Suprapubic skin (tissue), 4 donors: ENCODE measurements at places on chromosomes 6 and 20. TPM values are rescaled to one million over a fixed set of nuclear protein-coding genes. Genes with fewer than 3 reads are reported as not detected.

DNA sequence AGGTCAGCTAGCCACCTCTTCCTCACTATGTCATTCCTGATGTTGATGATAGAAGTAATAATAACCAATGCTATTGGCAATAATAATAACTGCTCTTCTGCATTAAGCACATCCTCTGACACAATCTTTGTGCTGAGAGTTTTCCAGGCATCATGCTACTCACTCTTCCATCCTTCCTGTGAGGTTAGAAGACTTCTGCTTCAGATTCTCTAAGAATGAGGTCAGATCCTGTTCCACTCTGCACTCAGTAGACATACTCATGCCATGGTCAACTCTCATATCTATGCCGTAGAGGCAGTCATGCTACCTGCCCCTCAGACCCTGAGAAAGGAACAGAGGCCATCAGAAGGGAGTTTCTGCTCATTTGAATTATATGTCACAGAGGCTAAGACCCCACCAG lies 98.1 kb upstream of the TOP1 start:
- H3K27ac ChIP-seq = no peak overlapping the region
- no peaks in the 10 kb centered on the region for H3K4me1 ChIP-seq
- H3K36me3 ChIP-seq = no peaks in the 10 kb centered on the region
- DNase-seq = no peak
- no peak overlapping the region for H3K4me3 ChIP-seq

DNA sequence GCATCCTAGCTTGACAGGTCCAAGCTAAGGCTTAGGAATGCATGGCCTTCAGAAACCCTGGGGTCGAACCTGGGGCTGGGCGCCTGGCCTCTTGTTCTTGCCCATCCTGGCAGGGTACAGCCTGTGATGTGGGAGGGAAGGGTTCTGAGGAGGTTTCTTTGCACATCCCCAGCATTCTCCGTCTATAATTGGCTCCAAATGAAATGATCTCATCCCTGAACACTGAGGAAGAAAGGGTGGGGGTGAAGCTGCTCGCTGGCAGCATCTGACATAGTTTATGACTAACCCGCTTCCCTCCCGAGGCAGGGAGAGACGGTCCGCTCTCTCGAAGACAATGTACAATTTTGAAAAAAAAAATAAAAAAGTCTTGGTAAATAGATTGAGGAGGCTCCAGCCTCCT lies 67.1 kb upstream of the ZNFX1 start:
- H3K4me3 ChIP-seq = no peak overlapping the region
- peak overlapping the region; percentile 83 for H3K27ac ChIP-seq
- H3K36me3 ChIP-seq = no peaks in the 10 kb centered on the region
- H3K27me3 ChIP-seq = no peaks in the 10 kb centered on the region
- peaks cover 21% of the 10 kb centered on the region for H3K4me1 ChIP-seq
- DNase-seq = peak; percentile 82

GRCh38 chr6:53585208-53585900 lies 40.5 kb upstream of the GCLC start:
- no peak overlapping the region for H3K27ac ChIP-seq
- H3K4me3 ChIP-seq = no peak overlapping the region
- H3K36me3 ChIP-seq = no peaks in the 10 kb centered on the region
- no peaks in the 10 kb centered on the region for H3K27me3 ChIP-seq
- H3K4me1 ChIP-seq = peaks cover 10% of the 10 kb centered on the region

DNA sequence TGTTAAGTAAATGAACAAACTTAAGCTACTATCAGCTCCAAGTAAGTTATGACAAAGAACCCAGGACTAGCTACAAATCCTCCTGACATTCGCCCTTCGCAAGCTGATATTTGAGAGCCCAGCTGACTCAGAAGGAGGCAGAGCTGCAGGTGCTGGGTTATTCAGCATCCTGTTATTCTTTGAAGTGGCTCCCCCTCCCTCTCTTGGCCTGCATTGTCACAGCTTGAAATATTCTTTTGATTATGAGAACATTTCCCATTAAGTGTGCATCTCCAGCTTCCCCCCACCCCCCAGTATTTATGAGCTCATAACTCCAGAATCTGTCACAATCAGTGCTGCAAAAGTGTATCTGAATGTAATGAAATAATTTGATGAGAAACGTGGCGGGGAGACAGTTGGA lies 78.8 kb upstream of the RALY start:
- no peak overlapping the region for H3K4me3 ChIP-seq
- H3K27me3 ChIP-seq = no peaks in the 10 kb centered on the region
- DNase-seq = no peak
- H3K4me1 ChIP-seq = no peaks in the 10 kb centered on the region

DNA sequence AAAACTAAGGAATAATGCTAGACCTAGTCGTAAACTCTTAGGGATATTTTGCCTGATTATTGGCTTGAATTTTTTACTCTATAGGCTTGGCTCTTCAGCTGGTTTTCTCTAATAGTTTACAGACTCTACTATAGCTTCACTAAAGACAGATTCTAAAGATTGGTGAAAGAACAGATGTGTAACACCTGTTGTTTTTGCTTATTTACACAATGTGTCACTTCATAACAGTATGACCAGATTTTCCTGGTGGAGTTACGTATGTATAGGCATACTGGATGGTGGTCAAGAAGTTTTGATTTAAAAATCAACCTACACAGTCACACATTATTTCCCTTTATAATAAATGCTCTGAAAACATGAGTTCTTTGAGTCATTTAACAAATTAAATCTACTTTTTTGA lies 4.8 kb downstream of the COL19A1 start:
- H3K4me3 ChIP-seq = no peak overlapping the region
- H3K4me1 ChIP-seq = peaks cover 13% of the 10 kb centered on the region
- no peaks in the 10 kb centered on the region for H3K36me3 ChIP-seq

DNA sequence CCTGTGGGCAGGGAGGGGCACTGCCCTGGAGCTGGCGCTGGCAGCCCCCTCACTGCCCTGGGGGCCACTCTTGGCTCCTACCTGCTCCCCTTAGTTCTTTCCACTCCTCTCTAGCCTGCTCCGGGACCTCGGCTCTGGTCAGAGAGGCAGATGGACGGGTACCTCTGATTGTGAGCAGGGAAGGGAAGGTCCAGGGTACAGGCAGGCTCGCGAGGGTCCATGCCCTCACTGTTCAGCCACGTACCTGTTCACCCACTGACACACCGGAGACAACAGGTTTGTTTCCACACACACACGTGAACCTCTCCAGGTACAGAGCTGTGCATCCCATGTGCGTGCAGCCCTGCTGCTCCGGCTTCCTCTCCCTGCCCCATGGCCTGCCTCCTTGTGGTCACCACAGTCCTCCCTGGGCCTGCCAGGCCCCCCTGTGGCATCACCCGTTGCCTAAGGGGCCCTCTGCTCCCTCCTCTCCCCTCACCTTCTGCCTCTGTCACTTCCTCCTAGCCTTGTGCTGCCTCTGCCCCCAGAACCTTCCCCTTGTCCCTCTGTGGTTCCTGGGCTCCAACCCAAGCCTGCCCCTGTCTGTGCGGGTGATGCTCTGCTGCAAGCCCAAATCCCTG lies 2.3 kb downstream of the EMILIN3 start:
- peaks cover 14% of the 10 kb centered on the region for H3K4me1 ChIP-seq
- H3K36me3 ChIP-seq = peaks cover 5% of the 10 kb centered on the region
- DNase-seq = no peak
- H3K4me3 ChIP-seq = no peak overlapping the region

DNA sequence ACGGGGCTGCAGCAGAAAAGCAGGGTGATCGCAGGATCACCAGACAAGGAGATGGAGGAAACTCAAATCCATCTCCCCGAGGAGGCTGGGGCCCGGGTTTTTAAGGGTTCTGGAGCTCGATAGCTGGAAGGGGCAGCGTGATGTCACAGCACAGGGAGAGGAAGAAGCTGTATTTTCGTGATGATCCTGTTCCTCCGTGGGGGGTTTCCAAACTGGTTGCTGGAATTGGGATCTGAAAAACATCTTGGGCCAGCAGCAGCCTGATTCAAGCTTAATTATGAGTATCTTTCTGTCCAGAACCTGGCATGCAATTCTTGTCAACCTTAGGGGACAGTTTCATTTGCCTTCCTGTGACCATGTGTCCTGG lies 4.1 kb downstream of the CST7 start:
- H3K27ac ChIP-seq = no peak overlapping the region
- H3K36me3 ChIP-seq = peaks cover 16% of the 10 kb centered on the region
- H3K4me1 ChIP-seq = no peaks in the 10 kb centered on the region
- no peak for DNase-seq

DNA sequence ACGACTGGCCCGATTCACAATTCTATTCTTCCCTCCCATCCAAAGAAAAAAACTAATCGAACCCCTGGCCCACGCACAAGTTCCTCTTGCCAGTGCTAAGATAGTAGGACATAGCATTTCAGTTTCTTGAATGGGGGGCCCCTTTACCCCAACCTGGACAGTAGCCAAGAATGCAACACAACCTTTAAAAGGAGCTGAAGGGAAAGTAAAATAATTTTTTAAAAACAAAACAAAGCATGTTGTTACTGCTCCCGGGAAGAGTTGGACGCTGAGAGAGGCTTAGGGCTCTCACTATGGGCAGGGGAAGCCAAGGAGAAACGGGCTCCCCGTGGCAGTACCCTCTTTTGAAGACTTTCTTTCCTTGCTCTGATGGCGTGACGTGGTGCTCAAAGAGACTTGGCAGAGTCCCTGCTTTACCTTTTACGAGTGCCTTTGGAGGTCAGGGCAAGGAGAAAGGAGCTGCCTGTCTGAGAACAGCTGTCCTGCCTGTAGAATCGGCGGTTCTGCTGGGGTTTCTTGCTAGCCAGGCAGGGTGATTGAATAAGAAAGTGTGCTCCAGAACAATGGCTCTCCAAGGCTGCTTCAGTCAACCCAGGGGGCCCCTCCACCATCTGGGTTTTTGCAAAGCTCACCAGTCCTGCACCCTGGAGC lies 5.8 kb downstream of the TFAP2C start:
- H3K27me3 ChIP-seq = peaks cover 18% of the 10 kb centered on the region
- H3K4me1 ChIP-seq = peaks cover 32% of the 10 kb centered on the region
- H3K4me3 ChIP-seq = peak overlapping the region; percentile 88
- H3K36me3 ChIP-seq = peaks cover 14% of the 10 kb centered on the region

- no peak for DNase-seq
- H3K4me1 ChIP-seq = peaks cover 30% of the 10 kb centered on the region
- H3K27ac ChIP-seq = peak overlapping the region; percentile 86
- H3K4me3 ChIP-seq = peak overlapping the region; percentile 93
Observed at GRCh38 chr6:148745926-148746325, 904 bp upstream of the UST start.

GRCh38 chr20:55632592-55632991 lies 372.7 kb downstream of the CBLN4 start:
- H3K27me3 ChIP-seq = no peaks in the 10 kb centered on the region
- H3K4me1 ChIP-seq = no peaks in the 10 kb centered on the region
- DNase-seq = no peak
- no peak overlapping the region for H3K27ac ChIP-seq
- H3K4me3 ChIP-seq = no peak overlapping the region

DNA sequence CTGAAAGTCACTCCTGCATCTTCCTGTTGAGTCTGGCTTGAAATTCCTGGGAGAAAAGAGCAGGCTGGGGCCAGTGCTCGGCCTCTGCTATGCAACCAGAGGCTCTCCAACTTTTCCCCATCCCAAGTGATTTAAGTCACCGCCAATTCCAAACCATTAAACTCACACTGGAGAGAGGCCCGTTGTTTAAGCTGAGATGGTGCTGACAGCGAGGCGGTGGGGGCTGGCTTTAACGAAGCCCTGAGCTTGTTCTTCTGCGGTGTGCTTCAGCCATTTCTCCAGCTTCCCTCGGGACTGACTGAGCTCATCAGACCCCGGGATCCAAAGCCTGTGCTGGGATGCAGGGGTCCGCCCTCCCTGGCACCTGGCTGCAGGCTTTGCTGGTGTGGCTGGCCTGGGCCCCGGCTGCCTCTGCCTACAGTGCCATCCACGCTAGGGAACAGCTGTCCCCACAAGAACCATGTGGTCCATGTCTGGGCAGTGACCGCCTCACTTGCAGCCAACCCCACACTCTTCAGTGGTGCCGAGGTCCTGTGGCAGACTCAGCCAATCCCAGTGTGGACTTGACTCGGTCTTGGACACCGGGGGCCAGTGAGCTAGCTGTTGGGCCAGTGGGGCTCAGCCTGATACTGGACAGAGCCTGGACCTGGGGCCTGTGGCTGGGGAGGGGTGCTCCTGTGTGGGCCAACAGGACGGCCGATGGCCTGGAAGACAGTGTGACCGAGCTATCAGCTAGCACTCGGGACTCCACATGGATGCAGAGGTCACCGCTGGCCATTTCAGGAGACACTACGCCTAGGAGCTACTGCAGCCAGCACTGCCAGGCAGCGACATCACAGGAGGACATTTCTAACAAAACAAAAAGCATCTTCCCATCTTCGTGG lies 21.2 kb downstream of the RAMACL start:
- H3K27ac ChIP-seq = no peak overlapping the region
- H3K36me3 ChIP-seq = no peaks in the 10 kb centered on the region
- H3K4me3 ChIP-seq = no peak overlapping the region

GRCh38 chr6:16542070-16542469 lies 219.2 kb downstream of the ATXN1 start:
- no peaks in the 10 kb centered on the region for H3K4me1 ChIP-seq
- DNase-seq = no peak
- no peak overlapping the region for H3K4me3 ChIP-seq
- no peaks in the 10 kb centered on the region for H3K36me3 ChIP-seq
- no peaks in the 10 kb centered on the region for H3K27me3 ChIP-seq

GRCh38 chr20:48181261-48181935 lies 396.1 kb upstream of the SULF2 start:
- no peaks in the 10 kb centered on the region for H3K27me3 ChIP-seq
- no peak for DNase-seq
- H3K36me3 ChIP-seq = no peaks in the 10 kb centered on the region
- H3K4me3 ChIP-seq = no peak overlapping the region
- H3K27ac ChIP-seq = no peak overlapping the region

DNA sequence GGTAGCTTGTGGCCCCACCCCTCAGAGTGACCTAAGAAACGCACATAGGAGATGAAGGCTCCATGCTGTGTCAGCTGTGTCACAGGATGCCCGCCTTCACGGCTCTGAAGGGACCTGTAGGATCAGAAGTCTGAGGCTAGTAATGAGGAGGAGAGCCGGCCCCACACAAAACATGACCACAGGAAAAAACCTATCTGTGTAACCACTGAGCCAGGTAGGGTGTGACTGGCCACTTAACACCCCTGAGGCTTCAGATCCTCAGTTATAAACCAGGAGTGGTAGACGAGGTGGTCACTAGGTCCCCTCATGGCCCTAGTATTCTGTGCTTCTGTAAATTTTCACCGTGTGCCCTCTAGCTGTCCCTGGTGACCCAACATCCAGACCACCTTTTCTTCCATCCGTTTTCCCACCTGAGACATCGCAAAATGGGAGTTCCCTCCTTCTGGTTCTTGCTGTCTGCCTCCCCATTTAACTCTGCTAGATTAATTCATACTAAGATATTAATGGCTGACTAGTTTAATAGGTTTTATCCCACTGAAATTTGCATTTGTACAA lies 52.8 kb downstream of the TBC1D7 start:
- H3K36me3 ChIP-seq = peaks cover 9% of the 10 kb centered on the region
- H3K27ac ChIP-seq = no peak overlapping the region
- no peak overlapping the region for H3K4me3 ChIP-seq
- DNase-seq = no peak

GRCh38 chr6:46687619-46688097 lies at the start of gene TDRD6:
Gene TDRD6 (plus strand): TSS chr6:46687885. CDS start chr6:46688129, 244 bp downstream.
- no peaks in the 10 kb centered on the region for H3K36me3 ChIP-seq
- DNase-seq = no peak
- H3K27me3 ChIP-seq = no peaks in the 10 kb centered on the region

Gene IPCEF1
- total RNA-seq = 4.2 TPM

Gene FAM83D
- total RNA-seq = 7.5 TPM

Gene TNFRSF6B
- total RNA-seq = 2.1 TPM

Gene TNXB
- 29.1 TPM for total RNA-seq

Gene ZNF334
- total RNA-seq = 0.47 TPM

Gene PI3
- 11.1 TPM for total RNA-seq
